Fibroblast of the conjunctiva (primary cell): ENCODE measurements at places on chromosomes 6 and 20.
A peak's percentile ranks its signal among the peaks of the same experiment; 100 is the strongest.

DNA sequence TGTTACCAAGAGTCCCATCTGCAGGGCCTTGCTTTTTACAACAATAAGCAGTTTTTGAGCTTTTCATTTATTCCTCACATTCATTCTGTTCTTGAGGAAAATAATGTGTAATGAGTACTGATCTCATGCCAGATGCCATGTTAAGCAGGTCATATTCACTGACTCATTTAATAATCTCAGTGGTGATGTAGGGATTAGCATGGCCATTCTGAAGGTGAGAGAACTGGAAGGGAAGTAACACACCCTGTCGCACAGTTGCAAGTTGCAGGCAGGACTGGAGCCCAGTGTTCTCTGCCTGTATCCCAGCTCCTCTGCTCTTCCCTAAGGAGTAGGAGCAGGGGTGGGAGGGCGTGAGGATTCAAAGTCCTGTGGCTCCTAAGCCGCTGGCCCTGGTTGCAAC lies 5.6 kb downstream of the PCIF1 start:
- no peak for DNase-seq

- DNase-seq, result no peak
Measured at GRCh38 chr20:57374343-57374930, 16.8 kb upstream of the RBM38 start.

DNA sequence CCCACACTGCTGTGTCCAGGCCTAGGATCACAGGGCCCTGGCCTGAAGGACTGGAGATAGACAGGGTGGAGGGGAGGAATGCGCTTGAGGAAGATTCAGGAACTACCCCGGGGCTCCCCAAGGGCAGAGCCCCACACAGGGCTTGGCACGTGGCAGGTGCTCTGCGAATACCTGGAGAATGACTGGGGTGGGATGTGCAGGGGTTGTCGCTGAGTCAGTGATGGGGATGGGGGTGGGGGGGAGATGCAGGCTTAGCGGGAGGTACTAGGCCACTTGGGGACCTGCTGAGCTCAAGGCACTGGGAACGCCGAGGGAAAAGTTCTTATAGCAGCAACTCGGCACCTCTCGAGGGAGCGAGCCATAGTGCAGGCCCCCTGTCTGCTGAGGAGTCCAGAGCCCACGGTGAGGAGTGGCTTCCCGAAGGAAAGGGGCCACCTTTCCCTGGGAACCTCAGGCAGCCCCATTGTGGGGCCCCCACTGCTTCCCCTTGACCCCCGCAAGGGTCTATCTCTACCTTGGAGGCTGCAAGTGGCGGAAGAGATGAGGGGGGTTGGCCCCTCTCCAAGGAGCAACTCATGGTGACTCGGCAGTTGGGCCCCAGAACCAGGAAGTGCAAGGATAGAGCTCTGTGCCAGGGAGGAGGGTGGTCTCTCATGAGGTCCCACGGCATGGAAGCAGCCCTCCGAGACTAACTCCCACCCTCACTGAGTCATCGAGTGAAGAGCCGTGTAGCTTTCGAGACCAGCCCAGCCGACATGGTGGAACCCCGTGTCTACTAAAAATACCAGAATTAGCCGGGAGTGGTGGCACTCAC lies 33.1 kb downstream of the SRC start:
- DNase-seq, result no peak

DNA sequence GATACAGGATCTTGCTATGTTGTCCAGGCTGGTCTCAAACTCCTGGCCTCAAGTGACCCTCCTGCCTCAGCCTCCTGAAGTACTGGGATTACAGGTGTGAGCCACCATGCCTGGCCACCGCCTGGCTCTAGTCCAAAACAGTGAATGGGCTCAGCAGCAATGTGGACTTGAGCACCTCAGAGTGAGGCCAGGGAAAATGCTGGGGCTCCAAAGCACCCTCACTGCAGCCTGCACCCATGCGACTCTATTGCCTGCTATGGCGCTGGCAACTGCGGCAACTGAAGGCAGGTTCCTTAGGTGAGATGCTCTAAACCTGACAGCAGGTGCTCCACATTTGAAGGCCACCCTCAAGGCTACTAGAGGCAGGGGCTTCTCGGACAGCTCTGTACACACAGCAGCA lies 26.5 kb downstream of the MAP1LC3A start:
- DNase-seq, result no peak

DNA sequence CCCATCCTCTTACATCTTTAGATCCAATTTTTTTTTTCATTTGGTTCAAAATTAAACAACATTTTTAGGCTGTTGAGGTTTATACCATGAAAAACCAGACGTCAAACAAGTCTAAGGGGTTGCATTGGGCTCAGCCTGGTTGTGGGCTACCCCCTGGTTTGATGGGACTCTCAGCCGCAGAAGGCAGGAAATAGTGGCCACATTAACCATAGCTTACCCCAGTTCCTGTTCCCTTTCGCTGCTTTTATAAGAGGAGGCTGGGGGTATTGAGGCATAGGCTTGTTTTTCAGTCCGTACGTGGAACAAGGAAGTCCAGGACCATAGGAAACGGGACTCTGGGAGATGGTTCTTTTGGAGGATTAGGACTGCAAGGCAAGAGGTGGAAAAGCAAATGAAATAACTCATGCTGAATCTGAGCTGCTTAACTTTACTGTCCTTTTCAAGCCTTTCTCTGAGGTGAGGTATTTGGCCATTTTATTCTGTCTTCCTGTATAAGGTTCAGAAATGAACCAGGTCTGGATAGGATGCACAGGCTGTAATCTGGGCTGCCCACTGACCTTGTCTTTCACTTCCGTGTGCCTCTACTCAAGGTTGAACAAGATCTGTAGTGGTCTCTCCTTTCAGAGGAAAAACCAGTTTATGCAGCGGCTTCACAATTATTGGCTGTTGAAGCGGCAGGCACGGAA lies 7.7 kb downstream of the BRPF3 start:
- no peak for DNase-seq

DNA sequence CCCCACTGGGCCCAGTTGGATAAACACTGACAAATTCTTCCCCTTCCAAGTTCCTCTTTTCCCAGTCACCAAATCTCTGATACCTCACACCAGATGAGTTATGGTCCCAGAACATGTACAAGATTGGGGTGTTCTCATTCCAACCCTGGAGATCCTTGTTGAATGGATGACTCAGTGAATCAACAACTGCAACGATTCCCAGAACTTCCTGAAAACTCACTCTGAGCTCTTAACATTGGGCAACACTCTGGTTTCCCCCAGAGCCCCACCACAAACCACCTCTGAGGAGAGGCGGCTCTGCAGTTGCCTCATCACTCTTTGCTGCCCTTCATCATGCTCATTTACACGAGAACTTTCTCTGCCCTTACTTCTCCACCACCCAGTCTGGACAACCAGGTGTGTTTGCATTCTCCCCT lies 115.2 kb downstream of the MRPL14 start:
- peak; percentile 47 for DNase-seq

- DNase-seq, result no peak
Measured at GRCh38 chr6:151704383-151704782, 103.1 kb upstream of the ESR1 start.

GRCh38 chr6:113556775-113557174 lies 300.4 kb upstream of the MARCKS start:
- no peak for DNase-seq

DNA sequence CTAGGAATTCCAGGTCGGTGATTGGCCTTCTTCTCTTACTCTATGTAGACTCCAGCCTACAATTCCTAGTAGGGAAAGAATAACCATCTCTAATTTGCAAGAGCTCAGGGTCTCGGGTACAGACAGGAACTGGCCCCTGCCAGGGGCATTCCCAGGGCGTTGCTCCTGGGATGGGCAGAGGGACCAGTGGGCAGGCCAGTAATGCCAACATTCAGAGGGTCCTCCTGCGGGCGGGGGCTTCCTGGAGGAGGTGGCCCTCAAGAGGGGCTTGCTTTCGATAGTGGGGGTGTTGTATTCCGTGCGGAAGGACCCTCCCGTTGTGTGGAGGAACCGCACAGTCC lies 129.8 kb upstream of the PRND start:
- no peak for DNase-seq

DNA sequence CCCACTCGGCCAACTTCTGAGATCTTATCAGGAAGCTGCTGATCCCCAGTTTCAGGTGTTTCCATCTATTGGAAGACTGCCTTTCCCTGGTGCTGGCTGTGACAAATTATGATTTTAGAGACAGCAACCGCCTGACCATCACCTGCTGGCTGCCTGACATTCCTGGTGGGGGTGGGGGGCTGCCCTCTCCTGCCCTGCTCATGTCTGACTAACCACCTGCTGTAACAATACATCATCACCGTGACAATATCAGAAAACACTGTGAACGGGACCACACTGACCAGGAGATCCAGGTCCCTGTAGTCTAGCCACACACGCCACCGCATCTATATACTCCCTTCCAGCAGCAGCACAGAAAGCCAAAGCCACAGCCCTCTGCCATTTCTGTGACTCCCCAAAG lies 537.5 kb downstream of the QKI start:
- no peak for DNase-seq

GRCh38 chr20:19137641-19138040 lies 74.8 kb upstream of the SLC24A3 start:
- DNase-seq, result no peak

DNA sequence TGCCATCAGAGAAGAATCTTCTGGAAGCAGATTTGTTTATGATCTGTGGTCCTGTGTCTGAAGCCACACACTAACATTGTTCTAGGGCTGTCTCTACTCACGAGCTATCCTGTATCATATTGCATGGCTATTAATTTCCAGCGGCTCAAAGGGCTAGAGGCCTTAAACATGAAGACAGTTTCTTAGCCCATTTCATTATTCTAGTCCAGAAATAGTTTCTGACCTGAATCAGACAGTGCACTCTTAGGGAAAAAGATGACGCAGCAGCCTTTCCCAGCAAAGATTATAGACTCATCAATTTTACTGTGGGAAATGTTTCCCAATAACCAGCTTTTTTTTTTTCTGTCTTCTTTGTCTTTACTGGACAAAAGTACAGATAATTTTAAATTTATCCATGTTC lies 105.3 kb upstream of the SUPT3H start:
- peak; percentile 56 for DNase-seq

DNA sequence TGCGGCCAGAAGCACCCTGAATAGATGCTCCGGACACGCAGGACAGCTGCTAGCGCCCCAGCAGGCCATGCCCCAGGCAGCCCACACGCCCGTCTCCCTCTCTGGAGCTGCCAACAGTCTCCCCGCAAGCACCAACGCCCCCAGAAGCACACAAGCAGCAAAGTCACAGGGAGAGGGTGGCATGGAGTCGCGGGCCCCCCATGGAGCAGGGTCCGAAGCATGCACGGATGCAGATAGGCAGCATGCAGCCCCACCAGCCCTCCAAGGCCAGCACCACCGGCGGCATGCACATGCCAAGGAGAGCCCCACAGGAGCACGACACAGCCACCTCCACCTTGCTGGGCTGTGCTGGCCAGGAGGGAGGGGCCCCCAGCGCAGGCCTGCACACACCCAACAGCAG lies 53.8 kb downstream of the KCNQ2 start:
- DNase-seq, result no peak

DNA sequence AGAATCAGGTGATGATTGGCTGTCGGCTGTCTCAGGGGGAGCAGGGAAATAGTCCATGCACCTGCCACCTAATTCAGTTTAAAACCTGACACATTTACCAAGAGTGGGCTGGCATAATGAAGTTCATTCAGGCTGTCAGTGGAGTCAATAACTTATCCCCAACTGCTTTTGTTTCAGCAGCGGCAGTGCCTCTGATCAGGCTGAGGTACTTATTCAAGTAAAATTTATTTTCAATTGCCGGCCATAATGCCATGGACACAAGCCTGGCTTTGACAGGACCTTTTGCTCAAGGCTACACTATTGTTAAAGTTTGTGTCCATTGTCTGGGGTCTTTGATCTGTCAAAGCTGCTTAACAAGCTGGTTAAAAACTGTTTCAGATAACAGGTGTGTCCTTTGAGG lies 20.6 kb downstream of the OLIG3 start:
- DNase-seq, result no peak

DNA sequence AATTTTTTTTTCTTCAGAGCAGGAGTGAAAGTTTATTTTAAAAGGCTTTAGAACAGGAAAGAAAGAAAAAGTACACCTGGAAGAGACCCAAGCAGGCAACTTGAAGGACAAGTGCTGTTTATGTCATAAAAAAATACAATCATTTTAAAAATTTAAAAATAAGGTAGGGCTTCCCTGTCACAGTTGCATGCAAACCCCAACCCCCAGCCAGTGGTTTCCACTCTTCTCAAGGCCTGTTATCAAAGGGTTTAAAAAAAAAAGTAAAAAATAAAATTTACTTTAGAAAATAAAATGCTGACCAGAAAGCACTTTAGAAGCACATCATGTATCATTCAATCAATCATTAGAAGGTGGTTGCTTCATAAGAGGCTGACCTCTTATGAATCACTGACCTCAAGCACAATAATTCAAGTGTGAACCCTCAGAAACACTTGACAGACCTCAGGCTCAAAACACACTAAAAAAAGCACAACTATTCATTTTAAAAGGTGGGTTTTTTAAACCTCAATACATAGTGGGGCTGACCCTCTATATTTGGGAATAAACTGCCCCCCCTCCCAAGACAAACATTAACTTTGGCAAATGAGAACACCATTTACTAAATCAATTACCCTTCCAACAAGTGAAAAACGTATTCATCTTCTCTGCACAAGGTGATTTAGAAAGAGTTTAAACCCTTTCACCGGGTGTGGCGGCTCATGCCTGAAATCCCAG lies 15.6 kb downstream of the ILRUN start:
- no peak for DNase-seq

- DNase-seq, result no peak
Measured at GRCh38 chr6:120935908-120936307, 398.4 kb downstream of the TBC1D32 start.

DNA sequence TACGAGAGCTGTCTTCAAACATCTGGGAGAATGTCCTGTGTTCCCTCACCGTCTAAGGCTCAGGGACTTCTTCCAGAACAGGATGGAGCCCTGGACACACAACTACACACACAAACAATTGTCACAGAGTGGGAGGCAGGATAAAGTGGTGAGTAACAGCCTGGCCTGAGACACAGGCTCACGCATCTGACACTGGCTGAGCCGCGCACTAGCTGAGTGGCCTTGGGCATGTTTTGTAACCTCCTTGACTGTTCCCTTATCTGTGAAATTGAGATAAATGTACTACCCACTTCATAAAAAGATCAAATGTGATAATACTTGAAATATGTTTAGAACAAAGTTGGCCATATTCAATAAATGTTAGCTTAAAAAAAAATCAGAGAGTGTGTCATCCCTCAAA lies 132.4 kb upstream of the ARMC2 start:
- no peak for DNase-seq

DNA sequence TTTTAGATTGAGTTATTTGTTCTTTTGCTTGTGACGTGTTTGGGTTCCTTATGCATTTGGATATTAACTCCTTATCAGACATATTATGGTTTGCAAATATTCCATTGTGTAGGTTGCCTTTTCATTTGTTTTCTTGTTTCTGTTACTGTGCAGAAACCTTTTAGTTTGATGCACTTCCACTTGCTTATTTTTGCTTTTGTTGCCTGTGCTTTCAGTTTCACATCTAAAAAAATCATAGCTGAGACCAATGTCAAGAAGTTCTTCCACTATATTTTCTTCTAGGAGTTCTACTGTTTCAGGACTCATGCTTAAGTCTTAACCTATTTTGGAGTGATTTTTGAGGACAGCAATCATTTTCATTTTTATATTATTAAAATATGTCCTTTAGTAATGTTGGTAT lies 113.5 kb downstream of the EPM2A start:
- no peak for DNase-seq

- DNase-seq, result peak; percentile 24
Measured at GRCh38 chr20:13865791-13866351, 81.0 kb downstream of the NDUFAF5 start.
